C1 segment of cervical spinal cord (tissue), 14 donors: ENCODE measurements at places on chromosomes 16 and 17.

DNA sequence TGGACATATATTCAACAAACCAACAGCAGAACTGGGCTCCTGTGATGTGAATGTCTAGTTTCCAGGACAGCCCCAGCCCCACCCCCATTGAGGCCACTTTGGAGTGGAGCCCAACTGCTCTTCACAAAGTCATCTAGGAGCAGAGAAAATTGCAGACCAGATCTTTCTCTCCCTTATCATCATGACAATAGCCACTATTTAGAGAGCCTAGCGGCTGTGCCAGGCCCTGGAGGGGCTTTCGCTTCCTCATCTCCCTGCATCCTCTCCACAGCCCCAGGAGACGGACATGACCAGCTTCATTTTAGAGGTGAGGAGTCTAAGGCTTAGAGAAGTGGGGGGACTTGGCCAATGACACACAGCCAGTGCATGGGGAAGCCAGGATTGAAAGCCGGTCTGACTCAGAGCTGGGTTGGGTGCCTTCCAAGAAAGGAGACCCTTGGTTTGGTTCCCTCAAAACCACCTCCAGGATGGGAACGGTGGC, 1.4 kb downstream of the PRSS8 start:
- no peak for DNase-seq

DNA sequence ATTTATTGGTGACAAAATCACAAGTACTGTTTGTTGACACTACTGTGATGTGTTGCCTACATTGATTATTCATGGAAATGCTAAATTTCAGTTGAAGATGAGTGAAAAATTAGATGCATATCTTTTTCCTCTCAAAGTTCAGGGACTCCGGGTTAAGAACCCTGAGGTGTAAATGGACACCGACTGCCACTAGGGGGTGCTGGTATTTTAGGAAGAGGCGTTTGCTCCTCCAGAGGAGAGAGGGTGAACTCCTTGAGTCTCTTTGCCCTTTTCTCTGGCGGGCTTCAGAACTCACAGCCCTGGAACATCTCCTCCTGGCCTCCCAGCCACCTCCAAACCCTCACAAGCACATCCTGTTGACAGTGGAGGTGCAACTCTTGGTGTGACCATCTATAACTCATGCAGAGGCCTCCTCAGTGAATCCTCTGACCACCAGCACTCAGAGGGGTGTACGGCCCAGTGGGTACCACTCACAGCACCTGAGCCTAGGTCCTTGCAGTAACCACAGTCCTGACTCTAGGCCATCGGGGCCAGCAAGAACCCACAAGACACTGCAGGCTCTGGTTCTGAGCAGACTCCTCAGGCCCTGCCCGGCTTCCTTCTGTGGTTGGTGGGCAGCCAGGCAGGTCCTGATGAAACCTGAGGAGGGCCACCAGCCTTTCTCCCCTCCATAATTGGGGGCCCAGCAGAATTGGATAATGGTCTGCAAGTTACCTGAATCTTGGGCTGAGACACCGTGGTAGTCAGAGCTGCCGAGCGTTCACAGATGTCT, 26.2 kb upstream of the PIK3R5 start:
- no peak for DNase-seq

GRCh38 chr17:10121971-10122707, 76.3 kb downstream of the GAS7 start:
- DNase-seq = no peak

DNA sequence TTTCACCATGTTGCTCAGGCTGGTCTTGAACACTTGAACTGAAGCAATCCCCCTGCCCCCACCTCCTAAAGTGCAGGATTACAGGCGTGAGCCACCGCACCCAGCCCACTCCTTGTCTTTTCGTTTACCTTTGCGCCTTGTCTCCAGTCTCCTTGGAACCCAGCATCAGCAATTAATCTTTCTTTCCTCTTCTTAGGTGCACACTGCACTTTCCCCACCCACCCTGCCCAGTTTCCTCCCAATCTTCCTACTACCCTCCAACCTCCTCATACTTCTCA, 1.5 kb upstream of the CLDN7 start:
- DNase-seq = no peak

- DNase-seq = no peak
Observed at GRCh38 chr17:65037157-65037556, 19.4 kb downstream of the GNA13 start.

GRCh38 chr17:72470121-72470705, 349.4 kb downstream of the SOX9 start:
- DNase-seq = no peak

- no peak for DNase-seq
Observed at GRCh38 chr17:70855401-70856054, 686.2 kb downstream of the KCNJ2 start.

- DNase-seq = no peak
Observed at GRCh38 chr17:19268611-19269010, 31.4 kb downstream of the EPN2 start.

- no peak for DNase-seq
Observed at GRCh38 chr16:889586-889985, 81.2 kb downstream of the LMF1 start.

GRCh38 chr16:48597563-48598387, 12.2 kb downstream of the N4BP1 start:
- DNase-seq = no peak

- peak; percentile 79 for DNase-seq
Observed at GRCh38 chr17:44911133-44912001, 3.9 kb downstream of the GFAP start.

- no peak for DNase-seq
Observed at GRCh38 chr16:87701505-87701921, 64.3 kb downstream of the KLHDC4 start.
